GM06990 (cell line): ENCODE measurements at places on chromosomes 7 and 10.

DNA sequence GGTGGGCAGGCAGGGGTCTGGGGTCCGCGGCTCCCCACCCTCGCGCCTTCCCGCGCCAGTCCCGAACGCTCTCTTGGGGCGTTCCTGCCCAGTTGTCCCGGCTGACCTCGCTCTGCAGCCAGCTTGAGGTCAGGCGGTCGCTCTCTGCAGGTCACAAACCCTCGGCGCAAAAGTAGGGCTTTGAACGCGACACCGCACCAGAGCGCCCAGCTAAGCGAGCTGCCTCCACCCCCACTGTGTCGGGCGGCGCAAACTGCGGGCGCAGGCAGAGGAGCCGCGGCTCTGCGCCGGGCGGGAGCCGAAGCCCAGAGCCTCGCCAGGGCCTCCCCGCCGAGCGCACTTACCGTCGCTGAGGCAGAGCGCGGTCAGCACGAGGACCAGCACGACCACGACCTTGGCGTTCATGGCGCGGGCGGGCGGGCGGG is 284 bp downstream of the CXCL12 start:
- peak; percentile 31 for DNase-seq

- no peak for DNase-seq
These were observed 60.7 kb upstream of the TARP start for GRCh38 chr7:38334163-38334562.

DNA sequence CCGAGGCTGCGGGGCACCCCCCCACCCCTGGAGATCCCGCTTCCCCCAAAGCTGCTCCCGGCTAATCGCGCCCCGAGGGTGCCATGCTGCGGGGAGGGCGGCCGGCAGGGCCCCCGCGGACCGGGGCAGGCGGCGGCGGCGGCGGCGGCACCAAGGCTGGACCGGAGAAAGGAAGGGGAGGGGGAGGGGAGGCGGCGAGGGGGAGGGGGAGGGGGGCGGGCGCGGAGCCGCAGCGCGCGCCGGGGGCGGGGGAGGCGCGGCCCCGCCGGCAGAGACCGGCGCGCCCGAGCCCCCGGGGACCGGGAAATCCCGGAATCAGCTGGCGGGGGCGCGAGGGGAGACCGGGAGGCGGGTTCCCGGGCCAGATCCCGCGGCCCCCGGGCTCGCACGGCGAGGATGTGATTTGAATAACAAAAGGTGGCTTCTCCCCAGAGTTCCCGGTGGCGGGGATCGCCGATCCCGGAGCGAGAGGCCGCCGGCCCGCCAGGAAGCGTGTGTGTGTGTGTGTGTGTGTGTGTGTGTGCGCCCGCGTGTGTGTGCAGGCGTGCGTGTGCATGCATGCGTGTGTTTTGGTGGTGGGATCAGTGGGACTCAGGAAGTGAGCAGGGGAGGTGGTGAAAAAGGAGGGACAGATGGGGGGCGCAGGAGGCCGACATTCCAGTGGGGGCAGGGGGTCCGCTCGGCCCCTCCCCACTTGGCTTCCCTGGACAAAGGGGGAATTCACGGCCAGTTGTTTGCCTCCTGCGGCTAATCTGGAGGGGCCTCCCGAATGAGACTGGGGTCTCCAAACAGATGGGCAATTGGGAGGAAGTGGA is 99.5 kb downstream of the HIP1 start:
- peak; percentile 50 for DNase-seq

DNA sequence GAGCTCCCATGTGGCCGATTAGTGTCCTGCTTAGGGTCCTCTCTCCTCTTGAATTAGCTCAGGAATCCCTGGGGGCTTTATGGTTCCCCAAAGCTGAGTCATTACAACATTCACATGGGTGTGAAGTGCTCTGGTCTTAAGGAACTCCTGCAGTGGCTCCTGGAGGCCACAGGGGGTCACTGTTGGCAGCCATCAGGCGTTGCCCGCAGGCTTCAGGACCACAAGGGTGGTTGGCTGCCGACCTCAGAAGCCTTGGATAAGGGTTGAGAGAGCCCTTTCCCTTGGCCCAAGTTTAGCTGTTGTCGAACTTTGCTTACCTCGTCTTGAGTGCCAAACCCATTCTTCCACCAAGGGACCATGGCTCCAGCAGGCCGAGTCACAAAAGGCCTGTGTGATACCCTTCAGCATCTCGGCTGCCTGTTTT is 61.7 kb downstream of the SH2D4B start:
- DNase-seq = peak; percentile 59

- no peak for DNase-seq
These were observed 19.8 kb downstream of the HNRNPA2B1 start for GRCh38 chr7:26180792-26181198.

- DNase-seq = no peak
These were observed 104.6 kb downstream of the MLLT10 start for GRCh38 chr10:21638681-21639080.

- no peak for DNase-seq
These were observed 256.4 kb upstream of the PHYHIPL start for GRCh38 chr10:58919927-58920654.

DNA sequence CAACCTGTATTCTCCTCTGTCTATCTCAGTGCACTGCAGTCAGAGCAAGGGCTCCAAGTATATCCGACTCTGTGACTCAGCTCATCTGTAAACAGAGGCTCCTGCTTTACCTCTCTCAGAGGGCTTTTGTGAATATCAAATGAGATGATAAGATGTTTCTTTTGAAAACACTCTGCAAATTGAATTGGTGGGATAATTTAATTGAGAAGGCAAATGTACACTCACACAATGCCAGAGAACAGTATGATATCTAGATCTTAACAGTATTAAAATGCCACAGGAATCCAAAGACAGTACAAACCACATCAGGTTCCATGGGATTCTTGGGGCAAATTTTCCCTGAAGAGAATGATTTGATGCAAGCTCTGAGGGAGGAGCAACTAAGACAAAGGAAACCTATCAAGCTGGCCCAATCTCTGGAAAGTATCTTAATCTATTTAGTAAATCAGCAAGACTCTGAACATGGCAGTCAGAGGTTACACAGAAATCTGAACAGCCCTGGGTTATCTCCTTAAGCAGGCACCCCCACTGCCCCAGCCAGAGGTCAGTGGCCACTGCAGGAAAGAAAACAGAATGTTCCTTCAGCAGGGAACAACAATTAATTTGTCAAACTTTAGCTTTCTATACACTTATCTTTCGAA is 45.9 kb downstream of the DOCK4 start:
- no peak for DNase-seq

GRCh38 chr10:74797550-74797949 is 28.9 kb upstream of the KAT6B start:
- DNase-seq = no peak

DNA sequence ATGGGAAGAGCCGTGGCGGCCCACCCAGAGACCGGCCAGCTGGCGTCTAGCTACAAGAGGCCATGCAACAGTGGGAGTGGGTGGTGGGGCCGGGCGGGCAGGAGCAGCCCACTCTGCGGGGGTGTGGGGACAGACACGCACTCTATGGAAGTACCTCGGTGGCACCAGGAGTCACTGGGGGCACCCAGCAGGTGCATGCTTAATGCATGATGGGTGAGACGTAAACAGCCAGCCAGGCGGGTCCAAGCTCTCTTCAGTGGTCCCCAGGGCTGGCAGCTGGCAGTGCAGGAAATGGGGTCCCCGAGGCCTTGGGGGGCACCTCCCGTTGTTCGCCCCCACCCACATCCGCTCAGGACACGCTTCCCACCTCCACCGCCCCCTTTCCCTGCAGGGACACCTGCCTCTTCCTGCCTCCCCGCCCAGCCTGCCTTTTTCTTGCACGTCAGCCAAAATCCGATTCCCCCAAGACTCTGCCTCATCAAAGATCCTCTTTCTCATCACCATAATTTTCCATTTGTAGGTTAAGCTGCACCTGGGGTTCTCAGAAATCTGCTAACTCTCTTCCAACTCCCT is 22.6 kb upstream of the PSMG3 start:
- DNase-seq = no peak
